ENCODE measurements at places on chromosomes 1 and 21.

GRCh38 chr1:70536708-70537366, 125.8 kb downstream of the CTH start:
- DNase-seq: no peak

DNA sequence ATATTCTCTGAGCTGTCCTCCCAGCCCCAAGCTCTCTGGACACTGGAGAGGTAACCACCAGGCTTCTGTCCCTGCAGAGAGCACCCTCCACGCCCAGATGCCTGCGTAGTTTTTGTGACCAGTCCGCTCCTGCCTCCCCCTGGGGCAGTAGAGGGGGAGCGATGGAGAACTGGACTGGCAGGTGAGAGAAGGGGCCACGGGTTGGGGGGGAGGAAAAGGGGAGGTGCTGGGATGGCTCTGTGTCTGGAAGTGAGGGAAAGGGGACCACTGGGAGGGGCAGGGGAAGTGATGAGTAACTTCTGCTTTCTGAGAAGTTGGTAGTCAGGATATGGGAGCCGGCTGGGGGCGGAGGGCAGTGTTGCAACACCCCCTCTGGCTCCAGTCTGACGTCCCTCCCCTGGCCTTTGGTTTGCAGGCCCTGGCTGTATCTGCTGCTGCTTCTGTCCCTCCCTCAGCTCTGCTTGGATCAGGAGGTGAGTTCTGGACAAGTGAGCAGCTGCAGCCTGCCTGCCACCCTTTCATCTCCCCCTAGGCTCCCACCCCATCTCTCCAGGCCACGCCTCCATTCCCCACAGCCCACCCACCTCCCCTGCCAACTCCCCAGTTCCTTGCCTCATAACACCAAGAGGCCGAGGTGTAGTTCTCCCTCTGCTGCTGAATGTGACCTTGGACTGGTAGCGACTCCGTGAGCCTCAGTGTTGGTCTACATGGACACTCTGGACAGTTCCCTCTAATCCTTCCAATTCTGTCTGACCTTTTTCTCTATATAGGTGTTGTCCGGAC, 3.1 kb downstream of the ADAMTSL4 start:
- no peak for DNase-seq

GRCh38 chr21:27806281-27806680, 839.4 kb upstream of the ADAMTS5 start:
- DNase-seq: no peak

- peak; percentile 4 for DNase-seq
Measured at GRCh38 chr1:68116643-68117235, 66.3 kb upstream of the DIRAS3 start.

- DNase-seq: no peak
Measured at GRCh38 chr1:212182171-212182570, 103.0 kb upstream of the PPP2R5A start.

GRCh38 chr21:44844256-44844655, 26.4 kb upstream of the SUMO3 start:
- DNase-seq: no peak

- no peak for DNase-seq
Measured at GRCh38 chr1:204524986-204525385, 8.8 kb downstream of the MDM4 start.

- no peak for DNase-seq
Measured at GRCh38 chr1:119359730-119360129, 8.9 kb upstream of the HAO2 start.

DNA sequence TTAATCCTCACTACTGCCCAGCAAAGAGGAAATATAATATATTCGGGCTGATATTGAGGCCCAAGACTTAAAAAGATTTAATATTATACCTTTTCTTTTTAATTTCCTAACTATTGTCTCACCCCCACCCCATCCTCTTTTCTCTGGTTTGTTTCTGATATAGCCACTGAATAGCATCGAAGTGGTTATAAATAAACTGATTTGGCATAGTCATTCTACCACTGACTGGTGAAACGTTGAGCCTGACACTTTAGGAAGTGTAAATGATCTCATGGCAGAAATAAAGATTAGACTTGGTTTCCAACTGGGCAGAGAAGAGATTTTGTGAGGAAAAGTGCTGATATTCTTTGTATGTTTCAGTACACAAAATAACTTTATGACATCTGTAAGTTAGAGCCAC, 39.3 kb downstream of the DTL start:
- no peak for DNase-seq

- DNase-seq: peak; percentile 41
Measured at GRCh38 chr1:21217812-21218596, 41.3 kb upstream of the EIF4G3 start.

DNA sequence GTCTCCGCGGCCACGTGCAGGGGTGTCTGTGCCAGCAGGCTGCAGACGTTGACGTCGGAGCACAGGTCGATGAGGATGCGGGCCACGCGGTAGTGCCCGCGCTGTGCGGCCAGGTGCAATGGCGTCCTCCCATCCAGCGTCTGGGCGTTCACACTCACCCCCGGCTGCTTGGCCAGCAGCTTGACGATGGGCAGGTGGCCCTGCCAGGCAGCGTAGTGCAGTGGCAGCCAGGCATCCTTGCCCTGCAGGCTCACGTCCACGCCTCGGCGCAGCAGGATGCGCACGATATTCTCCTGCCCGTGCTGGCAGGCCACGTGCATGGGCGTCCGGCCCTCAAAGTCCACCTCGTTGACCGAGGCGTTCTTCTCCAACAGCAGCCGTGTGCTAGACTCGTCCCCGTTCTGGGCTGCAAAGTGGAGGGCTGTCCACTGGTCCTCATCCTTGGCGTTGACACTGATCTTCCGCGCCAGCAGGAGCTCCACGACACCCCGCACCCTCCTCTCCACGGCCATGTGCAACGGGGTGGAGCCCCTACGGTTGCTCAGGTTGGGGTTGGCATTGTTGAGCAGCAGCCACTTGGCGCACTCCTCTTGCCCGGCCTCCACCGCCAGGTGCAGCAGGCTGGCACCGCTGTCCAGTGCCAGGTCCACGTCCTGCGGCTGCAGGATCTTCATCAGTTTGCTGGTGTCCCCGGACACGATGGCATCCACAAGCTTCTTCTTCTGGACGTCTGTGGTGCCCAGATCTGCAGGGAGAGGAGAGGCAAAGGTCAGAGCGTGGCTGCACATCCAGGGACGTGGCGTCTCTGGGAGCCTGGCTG, 25.4 kb downstream of the RIPK4 start:
- DNase-seq: no peak

DNA sequence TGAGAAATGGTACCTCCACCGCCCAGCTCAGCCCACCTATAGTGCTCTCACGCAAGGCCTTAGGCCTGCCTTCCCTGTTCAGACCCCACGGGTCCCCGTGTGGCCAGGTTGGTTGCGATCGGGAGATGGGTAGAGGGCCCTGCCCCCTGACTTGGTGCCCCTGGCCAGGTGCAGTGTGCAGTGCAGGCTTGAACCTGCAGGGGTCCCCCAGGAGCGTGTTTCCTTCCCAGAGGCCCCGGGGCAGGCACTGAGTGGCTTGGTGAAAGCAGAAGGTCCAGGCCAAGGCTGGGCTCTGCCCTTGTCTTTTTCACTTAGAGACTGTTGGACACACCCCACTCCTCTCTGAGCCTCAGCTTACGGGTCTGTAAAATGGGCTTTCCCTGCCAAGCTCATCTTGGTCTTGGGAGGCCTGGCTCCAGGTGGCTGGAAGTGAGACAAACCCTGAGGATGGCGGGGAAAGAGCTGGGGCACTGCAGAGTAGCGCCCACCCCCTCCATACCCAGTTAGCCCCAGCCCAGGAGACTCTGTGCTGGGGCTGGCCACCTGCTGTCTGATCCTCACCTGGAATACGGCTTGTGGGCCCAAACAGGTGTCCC, 9.3 kb upstream of the HES5 start:
- DNase-seq: no peak

DNA sequence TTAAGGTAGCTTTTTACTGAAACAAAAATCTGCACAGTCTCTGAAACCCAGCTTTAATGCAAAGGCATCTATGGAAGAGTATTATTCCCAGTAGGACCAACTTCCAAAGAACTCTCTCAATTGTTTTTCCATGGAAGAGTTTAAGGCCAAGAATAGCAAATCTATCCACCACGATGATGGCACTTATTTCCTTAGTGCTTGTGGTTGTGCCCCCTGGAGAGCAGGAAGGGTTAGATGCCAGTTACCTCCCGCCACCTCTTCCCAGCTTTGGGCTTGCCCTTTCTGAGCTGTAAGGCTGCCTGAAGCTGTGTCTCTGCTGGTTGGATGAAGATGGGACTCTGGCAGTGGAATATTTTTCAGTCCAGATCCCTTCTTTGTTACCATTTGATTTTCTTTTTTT, 4.8 kb upstream of the ATP1A1 start:
- DNase-seq: no peak

DNA sequence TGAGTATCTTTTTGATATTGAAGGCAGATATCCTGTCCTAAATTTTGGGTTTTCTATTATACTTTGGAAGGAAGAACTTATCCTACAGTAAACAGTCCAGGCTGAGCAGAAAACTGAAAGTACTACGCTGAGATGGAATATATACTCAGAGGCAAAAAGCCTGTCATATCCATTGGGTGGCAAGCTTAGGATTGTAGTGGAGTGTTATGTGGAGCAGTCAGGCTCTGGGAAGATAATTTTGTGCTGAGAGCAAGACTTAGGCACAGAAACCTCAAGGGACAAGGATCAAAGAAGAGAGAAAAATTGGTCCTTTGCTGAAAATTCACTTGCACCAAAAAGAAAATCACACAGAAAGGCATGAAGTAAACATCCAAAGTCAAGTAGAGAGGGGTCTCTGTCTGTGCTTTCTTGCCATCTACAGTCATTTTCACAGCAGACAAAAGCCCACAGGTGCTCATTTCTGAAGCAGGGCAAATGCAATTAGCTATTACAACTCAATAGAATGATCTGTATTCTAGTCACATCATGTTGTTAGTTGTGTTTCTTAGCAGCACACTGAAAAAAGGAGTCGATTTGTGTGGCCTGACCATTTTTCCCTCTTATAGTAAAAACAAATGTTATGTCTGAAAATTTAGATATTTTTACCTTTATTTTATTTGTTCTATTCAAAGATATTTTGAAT, 38.5 kb downstream of the CRB1 start:
- DNase-seq: no peak

GRCh38 chr1:25538191-25538767, 5.1 kb upstream of the LDLRAP1 start:
- no peak for DNase-seq

- no peak for DNase-seq
Measured at GRCh38 chr1:14555091-14555490, 43.4 kb upstream of the KAZN start.

DNA sequence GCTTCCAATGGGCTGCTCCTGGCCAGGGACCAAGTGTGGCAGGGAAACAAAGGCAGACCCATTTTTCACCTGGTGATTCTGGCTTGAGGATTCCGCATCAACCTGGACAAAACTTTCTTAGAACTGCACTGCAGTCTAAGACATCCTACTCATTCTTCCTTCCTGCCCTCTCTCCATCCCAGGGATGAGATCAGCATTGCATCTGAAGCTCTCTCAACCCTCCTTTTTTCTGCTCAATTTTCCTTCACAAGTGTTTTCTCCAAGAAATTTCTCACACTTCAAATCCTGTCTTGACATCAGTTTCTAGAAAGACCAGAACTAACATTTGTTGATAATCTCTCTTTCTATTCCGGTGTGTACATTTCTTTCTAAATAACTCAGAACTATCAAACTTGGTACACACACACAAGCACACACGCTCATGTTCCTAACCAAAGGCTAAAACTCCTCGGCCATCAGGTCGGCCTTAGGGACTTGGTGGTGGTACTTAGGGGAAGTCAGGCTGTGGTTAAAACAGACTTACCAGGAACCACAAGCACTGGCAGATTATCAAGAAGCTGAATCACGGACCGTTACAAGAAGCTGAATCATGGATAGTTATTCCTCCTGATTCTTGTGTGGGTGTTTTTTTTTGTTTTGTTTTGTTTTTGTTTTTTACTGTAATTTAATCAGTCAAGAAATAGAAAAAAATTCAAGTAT, 21.0 kb upstream of the CXADR start:
- DNase-seq: no peak

GRCh38 chr1:65429806-65430205, 9.3 kb downstream of the LEPR start:
- no peak for DNase-seq

GRCh38 chr1:213110349-213111300, 59.6 kb downstream of the RPS6KC1 start:
- DNase-seq: no peak

DNA sequence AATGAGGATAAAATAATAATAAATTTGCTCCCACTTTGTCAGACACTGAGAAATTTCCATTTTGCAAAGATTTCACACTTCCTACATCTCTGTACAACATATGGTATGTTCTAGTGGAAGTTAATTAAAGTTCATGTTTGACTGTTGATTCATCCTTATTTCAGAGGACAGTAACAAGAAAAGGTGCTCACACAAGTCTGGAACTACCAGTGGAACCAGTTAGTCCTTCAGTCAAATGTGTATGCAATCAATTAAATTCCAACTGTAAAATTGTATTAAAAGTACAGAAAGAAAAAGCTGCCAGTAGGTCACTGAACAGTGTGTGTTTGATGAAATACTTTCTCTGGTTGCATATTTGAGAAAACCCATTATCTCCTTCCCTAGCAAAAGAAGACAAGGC, 496.0 kb upstream of the PKN2 start:
- no peak for DNase-seq

DNA sequence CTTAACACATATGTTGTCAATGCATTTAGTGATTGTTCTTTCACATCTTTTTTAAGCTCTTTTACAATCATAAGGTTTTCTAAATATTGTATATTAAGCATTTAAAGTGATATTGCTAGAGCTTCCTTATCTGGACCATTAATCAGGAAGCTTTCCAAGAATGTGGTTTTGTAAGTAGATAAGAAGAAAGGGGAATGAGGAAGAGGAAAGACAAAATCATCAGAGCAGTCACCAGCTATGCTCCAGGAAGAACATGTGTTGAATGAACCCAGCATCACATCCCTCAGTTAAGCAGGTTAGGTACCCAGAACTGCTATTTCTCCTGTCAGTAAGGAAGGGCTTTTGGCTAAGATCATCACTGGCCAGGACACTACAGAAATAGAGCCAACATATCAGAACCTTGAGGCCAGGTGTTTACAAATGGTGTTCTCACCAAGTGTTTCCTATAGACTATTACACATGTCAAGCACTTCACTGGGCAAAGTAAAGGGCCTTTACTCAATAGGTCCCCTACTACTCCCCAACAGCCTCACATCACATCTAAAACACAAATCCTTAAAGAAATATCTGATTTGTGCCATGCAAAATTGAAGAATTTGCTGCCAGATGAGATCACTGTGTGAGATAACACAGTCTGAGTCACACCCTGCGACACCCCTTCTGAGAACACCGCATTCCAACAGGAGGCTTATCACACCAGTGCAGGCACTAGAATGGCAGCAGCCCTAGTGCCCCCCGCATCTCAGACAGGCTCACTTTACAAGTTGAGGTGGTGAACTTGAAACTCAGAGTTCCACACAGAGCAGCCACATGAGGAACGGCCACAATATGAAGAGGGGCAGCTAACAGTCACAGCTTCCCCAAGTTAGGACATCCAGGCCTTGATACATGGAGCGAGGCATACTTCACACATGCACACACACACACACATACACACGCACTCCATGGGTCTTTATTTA, 1.8 kb upstream of the SPRR2A start:
- DNase-seq: no peak

Data from stimulated activated CD4-positive, alpha-beta T cell treated with anti-CD3 and anti-CD28 coated beads, Interleukin-12 subunit alpha, Interleukin-12 subunit beta, amount 100 ng/mL, for 48 hours (primary cell).